ENCODE measurements at places on chromosomes 12 and 14. TPM values are rescaled to one million over a fixed set of nuclear protein-coding genes. Genes with fewer than 3 reads are reported as not detected.
A peak's percentile ranks its signal among the peaks of the same experiment; 100 is the strongest.

GRCh38 chr14:56310643-56311042 is 192.4 kb downstream of the PELI2 start:
- DNase-seq = peak; percentile 16

The TESPA1 gene
- polyA plus RNA-seq = not detected

The ASPG gene
- polyA plus RNA-seq = 0.12 TPM

The NFATC4 gene
- polyA plus RNA-seq = 151 TPM

DNA sequence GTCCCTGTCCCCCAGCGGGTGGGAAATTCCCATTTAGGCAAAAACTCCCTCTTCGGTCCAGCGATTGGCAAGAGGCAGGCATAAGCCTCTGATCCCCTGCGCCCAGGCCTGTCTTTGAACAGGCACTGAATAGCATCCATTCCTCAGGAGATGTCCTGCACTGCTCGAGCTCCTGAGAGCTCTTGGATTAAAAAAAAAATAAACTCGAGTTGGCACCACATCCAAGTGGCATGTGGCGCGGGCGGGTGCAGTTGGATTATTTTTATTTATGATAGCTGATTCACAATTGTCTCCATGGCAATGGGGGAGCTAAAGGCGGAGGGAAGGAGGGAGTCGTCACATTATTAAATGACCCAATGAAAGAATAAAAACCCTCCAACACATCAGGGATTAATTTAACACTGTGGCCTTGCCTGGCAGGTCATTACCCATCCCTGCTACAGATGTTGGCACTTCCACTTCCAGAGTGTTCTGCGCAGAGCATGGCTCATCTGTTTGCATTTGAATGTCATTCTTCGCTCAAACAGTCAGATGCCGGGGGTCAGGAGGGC is 207.2 kb downstream of the AACS start:
- DNase-seq = no peak

GRCh38 chr12:131353826-131354225 is 357.1 kb upstream of the SFSWAP start:
- no peak for DNase-seq

- DNase-seq = peak; percentile 5
Measured at GRCh38 chr14:71855399-71856036, 76.7 kb upstream of the RGS6 start.

GRCh38 chr14:105013150-105013785 is 7.6 kb downstream of the CDCA4 start:
- no peak for DNase-seq

GRCh38 chr12:118166946-118167345 is 31.0 kb downstream of the PEBP1 start:
- DNase-seq = no peak

The IRAK3 gene
- 3.1 TPM for polyA plus RNA-seq

Data from BJ (cell line).